ENCODE measurements at places on chromosomes 1 and 21. TPM values are rescaled to one million over a fixed set of nuclear protein-coding genes. Genes with fewer than 3 reads are reported as not detected.

ITLN2 gene
- not detected for total RNA-seq

BCL2L15 gene
- total RNA-seq: 0.59 TPM

AKR7A3 gene
- 1.4 TPM for total RNA-seq

SIK1 gene
- 0.39 TPM for total RNA-seq

OR2L2 gene
- under 0.01 TPM for total RNA-seq

All from subcutaneous preadipocyte (primary cell).